Activated CD4-positive, alpha-beta T cell treated with anti-CD3 and anti-CD28 coated beads, Interleukin-2, Interleukin-4, amounts not matched to agents 100 ng/mL and 50 ng/mL, durations not matched to agents 16 hours and 8 hours (primary cell): ENCODE measurements at places on chromosomes 7 and 10.

- no peak for DNase-seq
Measured at GRCh38 chr7:23067271-23067670, 38.3 kb upstream of the KLHL7 start.

DNA sequence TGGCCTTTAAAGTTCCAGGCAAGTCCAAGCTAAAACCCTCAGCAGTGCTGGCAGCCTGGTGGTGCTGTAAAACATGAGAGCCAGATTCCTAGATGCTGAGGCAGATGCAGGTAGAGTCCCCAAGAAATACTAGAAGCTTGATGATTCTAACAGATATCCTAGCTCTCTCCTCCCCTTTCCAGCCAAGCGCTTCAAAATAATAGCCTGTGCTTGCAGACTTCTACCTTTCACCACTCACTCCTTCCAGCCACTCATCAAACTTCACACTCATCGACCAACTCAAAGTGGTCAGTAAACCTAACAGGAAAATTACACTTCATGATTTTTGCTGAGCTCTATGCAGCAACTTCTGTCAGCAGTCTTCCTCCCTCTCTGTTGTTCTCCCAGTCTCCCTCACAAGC, 50.2 kb downstream of the LMBR1 start:
- no peak for DNase-seq

- no peak for DNase-seq
Measured at GRCh38 chr10:76411729-76412435, 980.5 kb downstream of the LRMDA start.

DNA sequence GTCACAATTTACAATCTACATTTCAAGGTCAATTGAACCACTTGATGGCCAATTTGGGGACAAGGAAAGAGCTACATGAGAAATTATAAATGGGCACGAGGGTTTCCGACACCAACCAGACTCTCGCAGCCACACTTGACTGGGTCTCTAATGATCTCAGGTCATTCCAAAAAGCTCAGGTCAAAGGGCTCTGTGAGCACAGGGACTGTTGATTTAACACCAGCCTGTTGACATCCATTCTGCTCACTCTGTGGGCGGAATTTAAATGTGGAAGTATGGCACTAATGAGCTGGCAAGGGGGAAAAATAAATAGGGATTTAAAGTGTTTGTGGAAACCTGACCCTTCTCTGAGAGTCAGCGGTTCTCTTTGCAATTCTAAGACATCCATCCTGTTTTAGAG, 810.7 kb upstream of the AUTS2 start:
- DNase-seq: no peak

- DNase-seq: no peak
Measured at GRCh38 chr10:89119651-89120050, 87.5 kb downstream of the CH25H start.

DNA sequence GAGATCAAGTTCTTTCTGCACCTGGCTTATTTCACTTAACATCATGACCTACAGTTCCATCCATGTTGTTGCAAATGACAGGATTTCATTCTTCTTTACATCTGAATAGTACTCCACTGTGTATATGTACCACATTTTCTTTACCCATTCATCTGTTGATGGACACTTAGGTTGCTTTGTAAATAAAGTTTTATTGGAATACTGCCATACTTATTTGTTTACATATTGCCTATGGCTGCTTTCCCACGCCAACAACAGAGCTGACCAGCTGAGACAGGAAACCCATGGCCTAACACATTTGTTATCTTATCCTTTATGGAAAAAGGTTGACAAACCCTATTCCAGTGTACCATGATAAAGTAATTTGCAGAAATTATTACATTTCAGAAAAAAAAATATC, 153.7 kb downstream of the GLI3 start:
- DNase-seq: no peak

DNA sequence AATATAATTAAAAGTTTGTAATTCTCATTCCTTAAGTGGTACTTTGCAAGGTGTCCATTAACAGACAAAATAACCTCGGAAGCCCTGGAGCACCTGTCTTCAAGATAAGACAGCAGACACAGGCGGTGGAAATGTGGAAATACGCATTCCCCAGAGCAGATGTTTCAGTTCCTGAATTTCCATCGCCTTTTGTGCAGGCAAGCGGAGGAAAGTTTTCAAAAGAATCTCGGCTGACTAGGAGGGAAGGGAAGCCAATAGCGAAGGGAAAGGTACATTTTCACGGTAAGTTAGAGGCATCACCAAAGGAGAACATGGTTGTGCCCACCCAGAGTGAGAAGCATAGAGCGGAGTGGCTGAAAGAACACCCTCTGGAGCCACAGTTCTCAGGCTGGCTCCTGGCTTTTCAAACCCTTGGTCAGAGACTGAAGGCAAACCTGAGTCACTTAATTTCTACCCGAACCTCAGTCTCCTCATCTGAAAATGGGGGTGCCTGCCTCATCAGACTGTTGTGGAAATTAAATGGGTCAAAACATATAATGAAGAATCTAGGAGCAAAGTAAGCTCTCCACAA, 13.6 kb downstream of the CPA1 start:
- DNase-seq: no peak

DNA sequence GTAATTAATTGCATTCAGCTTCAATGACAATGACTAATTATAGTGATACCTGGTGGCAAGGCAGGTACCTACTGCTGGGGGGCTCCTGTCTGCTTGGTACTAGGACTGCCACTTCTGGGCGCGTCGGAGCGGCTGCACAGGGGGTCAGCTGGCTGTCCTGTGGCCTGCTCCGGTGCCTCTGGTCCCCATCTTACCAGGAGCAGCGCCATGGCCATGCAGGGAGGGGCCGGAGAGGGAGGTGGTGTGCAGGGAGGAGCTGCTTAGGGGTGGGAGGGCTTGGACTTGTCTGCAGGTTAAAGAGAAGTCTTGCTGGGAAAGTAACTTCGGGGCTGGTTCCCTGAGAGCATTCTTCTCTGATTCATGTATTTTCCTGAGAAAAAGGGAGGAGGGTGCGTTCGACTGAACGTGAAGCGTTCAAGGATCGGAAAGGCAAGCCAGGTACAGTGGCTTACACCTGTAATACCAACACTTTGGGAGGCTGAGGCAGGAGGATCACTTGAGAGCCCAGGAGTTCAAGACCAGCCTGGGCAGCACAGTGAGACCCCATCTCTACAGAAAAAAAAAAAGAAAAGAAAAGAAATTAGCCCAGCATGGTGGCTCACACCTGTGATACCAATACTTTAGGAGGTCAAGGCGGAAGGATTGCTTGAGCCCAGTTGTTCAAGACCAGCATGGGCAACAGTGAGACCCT, 15.4 kb downstream of the CUX1 start:
- no peak for DNase-seq

GRCh38 chr7:1572111-1572822, 2.4 kb upstream of the PSMG3 start:
- DNase-seq: no peak

- peak; percentile 27 for DNase-seq
Measured at GRCh38 chr7:47088329-47089067, 493.4 kb downstream of the TNS3 start.

DNA sequence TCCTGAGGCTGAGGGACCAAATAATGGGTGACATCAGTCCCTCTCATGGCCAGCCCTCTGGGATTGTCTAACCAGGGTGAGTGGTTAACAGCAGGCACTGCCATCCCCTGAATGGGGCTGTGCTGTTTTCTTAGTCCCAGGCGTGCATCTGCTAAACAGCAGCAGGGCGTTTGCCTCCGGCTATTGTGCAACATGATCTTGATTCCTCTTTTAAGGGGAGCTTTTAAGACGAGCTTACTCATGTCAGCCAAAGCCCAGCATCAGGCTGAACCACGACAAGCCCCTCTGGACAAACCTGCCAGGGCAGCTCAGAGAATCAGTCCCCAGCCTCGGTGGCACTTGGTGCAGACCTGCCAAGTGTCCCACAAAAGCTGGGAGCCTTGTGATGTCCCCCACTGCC, 16.2 kb upstream of the IGFBP3 start:
- DNase-seq: no peak

DNA sequence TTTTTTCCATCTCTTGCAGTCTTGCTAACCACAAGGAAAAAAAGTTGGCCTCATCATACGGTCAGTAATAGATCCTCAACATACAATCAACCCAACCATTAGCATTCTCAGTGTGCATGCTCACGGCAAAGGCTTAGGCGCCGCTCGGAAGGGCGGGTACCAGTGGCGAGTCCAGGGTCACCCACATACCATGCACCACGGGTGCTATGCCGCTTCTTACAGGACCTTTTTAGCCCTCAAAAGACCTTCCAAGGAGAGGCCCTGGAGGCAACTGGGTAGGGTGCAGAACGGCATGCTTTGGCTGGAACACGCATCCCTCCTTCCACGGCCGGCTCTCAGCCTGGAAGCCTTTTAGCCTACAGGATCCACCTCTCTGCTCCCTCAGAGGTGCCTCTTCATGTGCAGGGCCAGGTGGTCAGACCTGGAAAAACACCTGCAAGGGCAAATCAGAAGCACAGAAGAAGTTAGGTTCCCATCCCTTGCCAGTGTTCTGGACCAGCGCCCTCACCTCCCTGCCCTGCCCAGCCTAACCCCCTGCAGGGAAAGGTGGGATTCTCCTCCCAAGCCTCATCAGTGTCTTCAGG, 5.8 kb downstream of the KLF6 start:
- DNase-seq: no peak

DNA sequence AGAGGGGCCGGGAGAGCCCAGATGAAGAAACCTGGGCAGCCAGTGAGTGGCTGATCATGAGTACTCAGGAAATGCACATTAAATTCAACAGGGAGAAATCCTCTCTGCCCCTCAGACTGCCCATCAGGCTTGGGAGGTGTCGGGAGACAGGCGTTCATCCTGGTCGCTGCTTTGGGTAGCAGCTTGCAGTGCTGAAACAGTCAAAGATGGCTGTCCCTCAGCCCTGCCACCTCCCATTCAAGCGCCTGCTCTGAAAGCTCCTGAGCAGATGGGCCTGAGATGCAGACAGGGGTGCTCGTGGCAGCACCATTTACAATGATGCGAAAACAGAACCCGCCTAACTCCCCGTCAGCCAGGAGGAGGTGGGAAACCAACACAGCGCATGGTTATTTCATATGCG, 3.6 kb upstream of the JAKMIP3 start:
- DNase-seq: no peak

GRCh38 chr7:92717623-92717992, 118.8 kb downstream of the CDK6 start:
- no peak for DNase-seq

GRCh38 chr7:10643545-10643944, 330.1 kb upstream of the PHF14 start:
- peak; percentile 17 for DNase-seq

- DNase-seq: peak; percentile 55
Measured at GRCh38 chr10:9331583-9332008, 1277.1 kb downstream of the GATA3 start.

DNA sequence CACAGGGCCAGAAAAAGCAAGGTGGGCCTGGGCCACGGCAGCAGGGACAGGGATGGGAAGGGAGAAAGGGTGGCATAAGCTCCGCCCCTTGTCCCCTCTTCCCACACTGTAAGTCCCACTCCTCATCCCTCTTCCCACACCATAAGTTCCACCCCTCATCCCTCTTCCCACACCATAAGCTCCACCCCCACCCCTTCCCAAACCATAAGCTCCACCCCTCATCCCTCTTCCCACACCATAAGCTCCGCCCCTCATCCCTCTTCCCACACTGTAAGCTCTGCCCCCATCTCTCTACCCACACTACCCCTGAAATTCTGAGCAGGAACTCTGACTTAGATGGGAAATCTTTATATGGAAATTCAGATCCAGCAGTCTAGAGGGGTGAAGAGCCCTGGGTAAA, 55.7 kb downstream of the HSPA12A start:
- no peak for DNase-seq

- no peak for DNase-seq
Measured at GRCh38 chr10:36188080-36188453, 546.0 kb upstream of the FZD8 start.

GRCh38 chr10:128016423-128017060, 109.6 kb downstream of the PTPRE start:
- no peak for DNase-seq

- DNase-seq: no peak
Measured at GRCh38 chr10:127797339-127797738, 60.4 kb downstream of the FOXI2 start.
